ENCODE measurements at places on chromosomes 1 and 21.
A peak's percentile ranks its signal among the peaks of the same experiment; 100 is the strongest.

DNA sequence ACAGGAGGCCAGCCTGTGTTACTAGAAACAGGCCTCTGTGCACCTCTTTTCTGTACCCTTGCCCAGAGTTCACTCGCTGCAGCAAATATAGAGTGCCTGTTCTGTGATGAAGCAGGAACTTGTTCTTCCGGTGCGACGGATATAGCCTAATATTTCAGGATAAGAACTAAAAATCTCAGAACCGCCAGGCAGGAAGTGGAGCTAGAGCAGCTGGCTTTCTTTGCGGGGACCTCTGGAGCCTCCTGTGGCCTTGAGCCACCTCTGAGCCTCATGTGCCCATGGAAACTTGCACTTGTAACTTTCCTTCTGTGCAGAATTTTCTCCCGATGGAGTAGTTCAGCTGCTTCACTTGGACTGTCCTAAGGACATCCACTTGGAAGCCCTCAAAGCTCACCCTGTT is 44.5 kb upstream of the VAMP3 start:
- no peak for DNase-seq

- DNase-seq = no peak
Observed at GRCh38 chr1:156551869-156552268, 20.5 kb downstream of the IQGAP3 start.

GRCh38 chr1:12436817-12437599 is 181.0 kb downstream of the DHRS3 start:
- DNase-seq = no peak

- no peak for DNase-seq
Observed at GRCh38 chr1:96362623-96363022, 359.0 kb upstream of the PTBP2 start.

DNA sequence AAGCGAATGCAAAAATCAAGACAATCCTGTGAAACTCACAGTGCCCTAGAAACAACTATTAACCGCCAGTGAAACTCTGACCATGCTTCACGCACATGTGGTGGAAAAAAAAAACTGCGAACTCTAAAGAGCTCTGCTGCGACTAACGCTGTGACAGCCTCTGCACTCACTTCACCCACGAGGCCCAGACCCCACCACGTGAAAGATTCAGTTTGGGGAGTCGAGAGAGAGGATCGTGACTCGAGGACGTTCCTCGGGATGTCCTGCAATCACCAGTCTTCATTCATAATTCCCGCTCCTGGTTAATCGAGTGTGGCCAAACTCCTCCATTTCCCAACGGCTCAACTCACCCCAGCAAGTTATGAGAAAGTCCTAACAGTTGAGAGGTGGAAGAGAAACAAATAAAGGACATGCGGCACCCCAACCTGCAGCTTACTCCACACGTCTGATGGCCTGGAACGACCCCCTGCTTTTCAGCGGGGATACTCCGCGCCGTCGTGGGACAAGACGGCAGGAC is 1.1 kb downstream of the SERBP1 start:
- DNase-seq = no peak

- no peak for DNase-seq
Observed at GRCh38 chr1:245332513-245332912, 177.7 kb downstream of the KIF26B start.

DNA sequence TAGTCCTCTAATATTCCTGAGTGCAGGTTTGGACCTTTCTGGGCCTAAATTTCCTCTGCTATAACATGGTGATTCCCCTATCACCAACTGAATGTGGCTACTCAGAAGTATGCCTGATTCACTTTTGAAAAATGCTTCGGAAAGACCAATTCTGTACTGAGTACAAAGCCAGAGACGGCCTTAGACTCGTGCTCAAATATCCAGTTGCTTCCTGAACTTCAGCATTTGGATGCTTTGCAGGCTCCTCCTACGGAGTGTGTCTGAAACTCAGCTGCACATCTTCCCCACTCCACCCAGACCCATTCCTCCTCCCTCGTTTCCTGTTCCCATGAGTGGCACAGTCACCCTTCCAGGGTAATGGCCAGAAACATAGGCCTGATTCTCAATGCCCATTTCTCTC is 98.4 kb upstream of the GADD45A start:
- DNase-seq = no peak

- no peak for DNase-seq
Observed at GRCh38 chr21:29168891-29169315, 38.5 kb downstream of the MAP3K7CL start.

DNA sequence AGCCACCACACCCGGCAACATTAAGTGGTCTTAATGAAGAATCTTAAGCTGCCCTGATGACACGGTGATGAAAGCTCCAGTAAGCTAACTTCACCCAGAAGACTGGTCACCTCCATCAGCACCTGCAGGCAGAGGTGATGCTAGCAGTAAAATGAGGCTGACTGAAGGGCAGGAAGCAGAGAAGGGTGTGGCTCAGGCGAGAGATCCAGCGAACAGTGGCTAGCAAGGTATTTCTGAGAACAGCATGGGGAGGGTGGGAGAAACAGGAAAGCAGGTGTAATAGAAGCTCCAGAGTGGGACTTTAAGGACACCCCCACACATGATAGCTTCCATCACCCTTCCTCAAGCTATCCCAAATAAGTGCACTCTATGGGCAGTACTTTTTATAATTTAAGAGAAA is 15.9 kb upstream of the DISP1 start:
- DNase-seq = no peak

DNA sequence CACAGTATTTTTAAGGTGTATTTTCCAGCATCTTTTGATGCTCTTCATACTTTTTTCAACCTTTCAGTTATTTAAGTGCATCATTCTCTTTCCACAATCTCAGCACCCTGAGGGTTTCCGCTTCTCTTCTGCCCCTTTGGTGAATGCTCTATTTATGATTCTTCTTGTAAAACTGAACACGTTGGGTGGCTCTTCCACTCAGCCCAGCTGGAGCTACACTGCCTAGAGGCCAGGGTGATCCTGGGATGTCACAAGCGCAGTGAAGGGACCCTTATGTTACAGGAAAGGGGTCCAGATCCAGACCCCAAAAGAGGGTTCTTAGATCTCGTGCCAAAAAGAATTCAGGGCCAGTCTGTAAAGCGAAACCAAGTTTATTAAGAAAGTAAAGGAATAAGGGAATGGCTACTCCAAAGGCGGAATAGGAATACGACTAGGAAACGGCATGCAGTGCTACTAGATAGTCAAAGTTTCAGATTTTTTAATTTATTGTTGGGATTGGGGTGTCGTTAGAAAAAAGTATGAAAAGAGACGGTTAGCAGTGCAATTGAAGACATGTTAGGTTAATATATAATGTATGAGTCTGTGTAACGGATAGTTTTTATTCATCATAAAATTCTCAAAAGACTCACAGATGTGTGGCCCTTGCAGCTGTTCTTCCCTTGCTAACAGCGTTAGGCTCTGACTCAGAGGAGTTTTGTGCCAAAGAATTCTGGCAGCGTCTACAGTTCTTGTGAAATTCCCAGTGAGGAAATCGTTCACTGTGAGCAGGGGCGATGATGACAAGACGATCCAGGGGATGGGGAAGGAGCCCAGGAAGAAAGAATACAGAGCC is 14.4 kb upstream of the ERVH48-1 start:
- no peak for DNase-seq

- DNase-seq = no peak
Observed at GRCh38 chr1:198794498-198794897, 155.7 kb downstream of the PTPRC start.

DNA sequence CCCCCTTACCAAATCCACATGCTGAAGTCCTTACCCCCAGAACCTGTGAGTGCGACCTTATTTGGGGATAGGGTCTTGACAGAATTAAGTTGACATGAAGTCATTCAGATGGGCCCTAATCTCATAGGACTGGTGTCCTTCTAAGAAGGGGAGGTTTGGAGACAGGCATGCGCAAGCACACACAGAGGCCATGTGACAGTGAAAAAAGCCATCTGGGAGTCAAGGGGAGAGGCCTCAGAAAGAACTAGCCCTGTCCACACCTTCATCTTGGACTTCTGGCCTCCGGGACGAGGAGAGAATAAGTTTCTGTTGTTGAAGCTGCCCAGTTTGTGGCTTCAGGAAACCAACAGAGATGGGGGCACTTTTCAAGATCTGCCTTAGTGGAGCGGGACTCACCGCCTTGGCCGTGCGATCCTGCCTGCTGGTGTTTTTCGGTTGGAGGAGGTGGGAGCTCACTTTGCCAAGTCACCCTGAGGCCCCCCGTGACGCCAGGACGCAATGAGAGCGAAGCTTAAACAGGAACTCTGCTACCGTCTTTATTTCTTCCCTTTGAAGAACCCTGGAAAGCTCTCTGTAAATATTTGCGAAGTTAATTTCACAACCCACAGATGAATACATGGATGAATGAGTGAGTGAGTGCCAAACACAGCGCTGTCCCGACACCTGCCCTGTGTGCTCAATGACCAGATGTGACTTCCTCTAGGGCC is 42.5 kb upstream of the C1orf174 start:
- peak; percentile 84 for DNase-seq

- no peak for DNase-seq
Observed at GRCh38 chr1:33985656-33986055, 121.8 kb downstream of the HMGB4 start.

- no peak for DNase-seq
Observed at GRCh38 chr21:24561291-24561690, 1046.0 kb downstream of the MRPL39 start.

GRCh38 chr1:110012100-110012780 is 22.2 kb upstream of the STRIP1 start:
- no peak for DNase-seq

Measured in NCI-H748 treated with DMSO at 0.1 percent for 48 hours (cell line).